T-helper 17 cell (primary cell): ENCODE measurements at places on chromosomes 6 and 20. TPM values are rescaled to one million over a fixed set of nuclear protein-coding genes. Genes with fewer than 3 reads are reported as not detected.

DNA sequence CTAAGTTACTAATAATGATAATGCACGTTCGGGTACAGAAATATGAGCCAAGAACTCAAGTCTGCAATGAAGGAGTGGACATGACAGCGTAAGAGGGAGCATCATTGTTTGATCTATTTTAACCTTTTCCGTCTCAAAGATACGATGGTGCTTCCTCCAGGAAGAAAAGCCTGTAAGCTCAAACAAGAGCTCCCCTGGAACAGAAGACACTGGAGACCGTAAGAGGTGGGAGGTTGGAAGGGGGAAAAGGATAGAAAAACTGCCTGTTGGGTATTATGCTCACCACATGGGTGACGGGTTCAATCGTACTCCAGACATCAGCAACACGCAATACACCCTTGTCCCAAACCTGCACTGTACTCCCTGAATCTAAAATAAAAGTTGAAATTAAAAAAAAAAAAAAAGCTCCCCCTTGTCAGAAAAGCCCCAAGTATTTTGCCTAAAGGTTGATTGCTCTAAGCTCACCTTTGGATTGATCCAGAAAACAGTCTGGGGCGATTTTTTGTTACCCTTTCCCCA lies 180.5 kb downstream of the TRIM27 start:
- DNase-seq, result no peak
- H3K27me3 ChIP-seq, result peaks cover 63% of the 10 kb centered on the region
- H3K36me3 ChIP-seq, result no peaks in the 10 kb centered on the region
- peak overlapping the region; percentile 8 for H3K4me3 ChIP-seq
- no peaks in the 10 kb centered on the region for H3K4me1 ChIP-seq
- no peak overlapping the region for H3K27ac ChIP-seq

DNA sequence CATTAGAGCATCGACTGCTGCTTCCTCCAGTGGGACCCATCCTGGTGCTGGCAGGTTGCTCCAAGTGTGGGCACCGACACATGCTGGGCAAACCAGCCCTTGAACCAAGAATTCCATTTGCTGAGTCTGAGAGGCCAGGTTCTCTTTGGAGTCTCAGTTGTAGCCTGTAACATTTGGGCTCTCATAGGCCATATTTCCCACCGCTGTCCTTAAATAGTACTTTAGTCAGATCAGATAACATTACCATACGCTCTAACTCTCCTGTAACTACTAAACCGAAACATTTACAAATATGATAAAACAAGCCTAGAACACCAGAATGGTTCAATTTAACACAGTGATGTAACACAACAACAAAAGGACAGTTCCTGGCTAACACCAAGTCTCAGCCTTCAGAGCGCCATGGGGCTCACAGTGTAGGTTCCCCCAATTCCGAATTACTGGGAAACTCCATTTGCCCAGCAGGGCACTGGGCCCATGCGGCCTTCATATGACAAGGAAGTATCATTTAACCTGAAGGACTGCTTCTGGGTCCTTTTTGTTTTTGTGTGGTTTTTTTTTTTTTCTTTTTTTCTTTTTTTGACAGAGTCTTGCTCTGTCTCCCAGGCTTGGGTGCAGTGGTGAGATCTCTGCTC lies 28.4 kb upstream of the CD93 start:
- H3K4me3 ChIP-seq, result no peak overlapping the region
- no peak for DNase-seq
- peaks cover 9% of the 10 kb centered on the region for H3K27me3 ChIP-seq
- H3K36me3 ChIP-seq, result no peaks in the 10 kb centered on the region
- peaks cover 7% of the 10 kb centered on the region for H3K4me1 ChIP-seq

SAMD3 gene
- total RNA-seq, result 14.5 TPM

DNA sequence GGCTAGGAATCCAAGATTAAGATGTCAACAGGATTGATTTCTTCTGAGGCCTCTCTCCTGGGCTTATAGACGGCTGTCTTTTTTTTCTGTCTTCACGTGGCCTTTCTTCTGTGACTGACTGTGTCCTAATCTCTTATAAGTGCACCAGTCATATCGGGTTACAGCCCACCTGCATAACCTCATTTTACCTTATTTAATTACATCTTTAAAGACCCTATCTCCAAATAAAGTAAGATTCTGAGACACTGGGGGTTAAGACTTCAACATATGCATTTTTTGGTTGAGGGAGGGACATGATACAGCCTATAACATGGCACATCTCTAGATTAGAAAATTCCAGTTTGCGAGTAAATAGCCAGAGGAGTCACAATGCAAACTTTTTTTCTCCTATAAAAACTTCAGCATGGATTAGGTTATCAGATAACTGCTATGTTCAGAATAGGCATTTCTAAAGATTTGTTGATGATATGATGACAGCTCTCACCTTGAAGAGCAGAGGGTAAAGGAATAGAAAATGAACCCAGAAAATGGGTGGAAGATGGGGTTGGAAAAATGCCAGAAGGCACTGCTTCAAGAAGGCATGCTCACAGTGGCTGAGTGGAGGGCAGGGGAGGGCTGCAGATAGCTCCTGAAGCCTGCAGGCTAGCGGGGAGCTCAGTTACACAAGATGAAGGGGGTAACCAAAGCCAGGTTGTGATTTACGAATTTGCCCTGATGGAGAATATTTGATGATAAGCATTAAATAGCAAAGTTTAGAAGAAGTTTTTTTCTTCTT lies 8.7 kb upstream of the PDE7B start:
- H3K27ac ChIP-seq, result no peak overlapping the region
- peaks cover 22% of the 10 kb centered on the region for H3K27me3 ChIP-seq
- no peak overlapping the region for H3K4me3 ChIP-seq
- no peaks in the 10 kb centered on the region for H3K4me1 ChIP-seq
- no peak for DNase-seq
